ENCODE measurements at places on chromosomes 13 and 19. TPM values are rescaled to one million over a fixed set of nuclear protein-coding genes. Genes with fewer than 3 reads are reported as not detected.

The ATXN8OS gene
- total RNA-seq, result not detected

The LILRB4 gene
- not detected for total RNA-seq

The MYPOP gene
- 8.0 TPM for total RNA-seq

The MEDAG gene
- 0.36 TPM for total RNA-seq

The VSIG10L gene
- 5.9 TPM for total RNA-seq

The APOC4 gene
- not detected for total RNA-seq

The SIGLEC7 gene
- not detected for total RNA-seq

The LRP3 gene
- 49.6 TPM for total RNA-seq

The RPL36 gene
- total RNA-seq, result 1,024 TPM

The ZC3H4 gene
- 71.4 TPM for total RNA-seq

The IGFL2 gene
- 441 TPM for total RNA-seq

The PABPC3 gene
- 0.29 TPM for total RNA-seq

The INSL3 gene
- not detected for total RNA-seq

The MTUS2 gene
- 4.1 TPM for total RNA-seq

The ZNF222 gene
- total RNA-seq, result 6.7 TPM

The CD79A gene
- 0.52 TPM for total RNA-seq

The LRRC8E gene
- 4.3 TPM for total RNA-seq

The MAMSTR gene
- 2.0 TPM for total RNA-seq

The SYCN gene
- not detected for total RNA-seq

The MYH14 gene
- 225 TPM for total RNA-seq

The USF2 gene
- total RNA-seq, result 107 TPM

The SIGLEC12 gene
- not detected for total RNA-seq

The ERICH4 gene
- 0.56 TPM for total RNA-seq

The PRODH2 gene
- total RNA-seq, result 20.6 TPM

The LILRB1 gene
- not detected for total RNA-seq

The FGF14 gene
- 4.2 TPM for total RNA-seq

The NLRP5 gene
- not detected for total RNA-seq

The SYNGR4 gene
- total RNA-seq, result not detected

The C19orf73 gene
- total RNA-seq, result 2.6 TPM

The GGN gene
- total RNA-seq, result 1.1 TPM

The ADGRE1 gene
- not detected for total RNA-seq

The ITGBL1 gene
- 0.14 TPM for total RNA-seq

The SCN1B gene
- total RNA-seq, result 1.1 TPM

Measured in type B pancreatic cell (in vitro differentiated cells).